Nucleus accumbens (tissue), 56 donors: ENCODE measurements at places on chromosomes 2 and 18.

DNA sequence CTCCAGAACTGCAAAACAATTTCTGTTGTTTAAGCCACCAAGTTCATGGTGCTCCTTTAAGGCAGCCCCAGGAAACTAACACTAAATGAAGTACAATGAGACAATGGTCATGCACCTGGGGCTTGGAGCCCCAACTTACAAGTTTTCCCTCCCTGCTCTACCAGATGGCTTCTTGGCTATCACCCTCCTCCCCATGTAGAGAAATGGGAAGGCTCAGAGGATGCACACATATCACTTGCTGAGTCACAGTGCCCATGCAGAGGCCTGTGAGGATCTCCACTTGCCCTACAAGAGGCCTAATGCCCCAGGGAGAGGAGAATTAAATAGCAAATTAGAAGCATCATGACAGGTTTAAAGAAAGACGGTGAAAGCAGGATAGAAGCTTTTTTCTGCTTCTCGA, 270.9 kb downstream of the TTC32 start:
- DNase-seq: no peak

GRCh38 chr2:112674229-112674628, 28.5 kb downstream of the SLC20A1 start:
- peak; percentile 3 for DNase-seq

GRCh38 chr18:63749489-63749888, 25.7 kb upstream of the SERPINB7 start:
- no peak for DNase-seq

GRCh38 chr2:136422512-136422911, 304.6 kb upstream of the CXCR4 start:
- no peak for DNase-seq

DNA sequence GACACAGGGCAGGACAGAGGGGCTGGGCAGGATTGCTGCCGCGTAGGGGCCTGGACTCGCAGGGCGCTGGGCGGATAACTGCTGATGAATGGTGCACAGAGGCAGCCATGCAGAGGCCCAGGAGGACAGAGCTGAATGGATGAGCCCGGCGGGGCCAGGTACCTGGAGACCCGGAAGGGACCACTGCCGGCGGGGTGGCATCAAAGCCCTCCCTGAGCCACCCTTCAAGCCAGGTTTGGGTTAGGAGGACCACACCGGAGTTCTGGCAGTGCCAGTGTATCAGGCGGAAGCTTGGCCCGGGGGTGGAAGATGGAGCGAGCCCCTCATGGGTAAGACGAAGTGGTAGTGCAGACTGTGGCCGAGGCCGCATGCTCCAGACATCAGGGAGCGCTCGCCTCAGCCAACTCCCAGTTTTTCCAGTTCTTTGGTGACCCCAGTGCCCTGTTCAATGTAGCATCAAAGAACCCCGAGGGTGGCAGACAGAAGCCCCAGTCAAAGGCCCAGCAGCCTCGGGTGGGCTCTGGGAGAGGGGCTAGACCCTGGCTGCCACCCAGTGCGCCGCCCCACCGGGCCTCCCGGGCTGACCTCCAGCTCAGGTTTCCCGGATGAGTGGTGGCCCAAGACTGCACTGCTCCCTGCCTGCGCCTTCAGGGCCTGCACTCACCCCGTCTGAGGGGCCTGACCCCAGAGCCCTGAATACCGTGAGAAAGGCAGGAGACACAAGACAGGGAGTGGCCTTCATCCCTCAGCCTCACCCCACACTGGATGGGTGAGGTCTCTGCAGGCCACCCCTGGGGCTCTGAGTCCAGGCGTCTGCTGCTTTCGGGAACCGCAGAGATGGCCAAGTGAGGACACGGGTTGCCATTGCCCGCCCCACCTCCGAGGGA, 50.9 kb downstream of the ACAA2 start:
- DNase-seq: no peak

DNA sequence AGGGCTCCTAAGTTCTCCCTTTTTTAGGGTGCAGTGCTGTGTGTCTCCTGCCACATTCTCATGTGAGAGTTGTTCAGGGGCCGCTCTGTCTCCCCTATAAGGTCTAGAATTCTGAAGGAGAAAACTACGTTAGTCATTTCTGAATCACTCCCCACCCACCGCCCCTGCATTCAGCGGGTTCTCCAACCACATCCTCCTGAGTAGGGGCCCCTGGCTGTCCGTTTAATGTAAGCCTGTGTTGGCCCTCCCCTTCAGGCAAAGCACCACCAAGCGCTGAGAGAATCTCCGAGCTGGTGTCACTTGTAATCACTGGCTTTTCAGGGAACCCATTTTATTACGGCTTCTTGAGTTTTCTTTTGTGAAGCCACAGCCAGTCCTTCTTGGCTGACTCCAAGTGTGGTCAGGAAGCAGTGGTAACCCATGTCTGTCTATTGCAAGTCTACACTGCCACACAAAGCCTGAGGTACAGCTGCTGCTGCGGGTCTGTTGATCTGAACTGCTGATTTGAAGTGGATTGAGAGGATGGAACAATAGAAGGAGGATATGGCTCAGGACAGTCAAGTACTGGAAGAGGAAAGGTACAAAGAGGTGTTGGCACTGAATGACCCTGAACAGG, 16.9 kb downstream of the LCT start:
- no peak for DNase-seq

- no peak for DNase-seq
These were observed 17.4 kb downstream of the CNRIP1 start for GRCh38 chr2:68302281-68302875.

GRCh38 chr2:236718207-236718992, 148.8 kb downstream of the ACKR3 start:
- DNase-seq: no peak

- no peak for DNase-seq
These were observed 57.1 kb upstream of the GPR45 start for GRCh38 chr2:105184420-105184819.

DNA sequence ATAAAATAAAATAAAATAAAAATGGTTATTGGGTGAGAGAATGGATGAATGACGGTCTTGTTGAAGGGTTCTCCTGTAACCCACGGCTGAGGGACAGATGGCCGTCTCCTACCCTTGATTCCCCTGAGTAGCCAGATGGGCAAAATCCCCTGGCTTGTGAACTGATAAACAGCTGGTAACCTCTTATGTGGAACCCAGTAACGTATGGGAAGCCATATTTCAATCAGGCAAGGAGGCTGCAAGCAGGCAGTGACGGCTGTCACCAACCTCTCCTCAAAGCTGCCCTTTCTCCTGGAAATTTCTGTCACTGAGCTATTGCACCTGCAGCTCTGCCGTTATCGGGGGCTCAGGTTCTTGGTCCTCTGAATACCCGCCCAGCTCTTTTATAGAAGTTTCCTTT, 165.3 kb upstream of the SMAD2 start:
- no peak for DNase-seq

DNA sequence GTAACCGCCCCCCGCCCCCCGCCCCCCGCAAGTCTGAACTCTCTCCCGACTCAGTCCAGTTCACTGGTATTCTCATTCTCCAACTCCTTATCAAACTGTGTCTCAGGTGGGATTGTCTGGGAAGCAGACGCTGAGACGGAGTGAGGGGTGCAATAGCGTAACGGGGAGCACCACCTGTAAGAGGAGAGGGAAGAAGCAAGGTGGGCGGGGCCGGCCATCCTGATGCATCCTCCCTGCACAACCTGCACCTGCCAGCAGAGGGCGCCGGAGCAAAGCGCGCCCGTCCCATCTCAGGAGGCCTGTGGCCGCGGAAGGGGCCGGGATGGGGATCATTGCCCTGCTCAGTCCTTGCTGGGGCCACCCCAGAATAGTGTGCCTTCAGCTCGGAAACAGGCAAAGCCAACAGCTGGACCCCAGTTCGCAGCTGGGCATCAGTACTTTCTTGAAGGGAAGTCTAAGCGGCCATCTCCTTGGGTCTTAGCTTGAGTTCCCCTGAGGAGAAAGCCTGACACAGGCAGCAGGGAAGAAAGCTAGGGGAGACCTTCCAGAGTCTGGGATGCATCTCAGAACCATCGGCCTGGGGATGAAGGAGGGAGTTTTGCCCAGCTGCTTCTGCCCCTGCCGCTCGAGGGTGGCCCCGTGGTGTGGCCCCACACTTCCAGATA, 208.0 kb downstream of the TFCP2L1 start:
- no peak for DNase-seq

GRCh38 chr18:56522816-56523215, 115.6 kb downstream of the TXNL1 start:
- DNase-seq: no peak

DNA sequence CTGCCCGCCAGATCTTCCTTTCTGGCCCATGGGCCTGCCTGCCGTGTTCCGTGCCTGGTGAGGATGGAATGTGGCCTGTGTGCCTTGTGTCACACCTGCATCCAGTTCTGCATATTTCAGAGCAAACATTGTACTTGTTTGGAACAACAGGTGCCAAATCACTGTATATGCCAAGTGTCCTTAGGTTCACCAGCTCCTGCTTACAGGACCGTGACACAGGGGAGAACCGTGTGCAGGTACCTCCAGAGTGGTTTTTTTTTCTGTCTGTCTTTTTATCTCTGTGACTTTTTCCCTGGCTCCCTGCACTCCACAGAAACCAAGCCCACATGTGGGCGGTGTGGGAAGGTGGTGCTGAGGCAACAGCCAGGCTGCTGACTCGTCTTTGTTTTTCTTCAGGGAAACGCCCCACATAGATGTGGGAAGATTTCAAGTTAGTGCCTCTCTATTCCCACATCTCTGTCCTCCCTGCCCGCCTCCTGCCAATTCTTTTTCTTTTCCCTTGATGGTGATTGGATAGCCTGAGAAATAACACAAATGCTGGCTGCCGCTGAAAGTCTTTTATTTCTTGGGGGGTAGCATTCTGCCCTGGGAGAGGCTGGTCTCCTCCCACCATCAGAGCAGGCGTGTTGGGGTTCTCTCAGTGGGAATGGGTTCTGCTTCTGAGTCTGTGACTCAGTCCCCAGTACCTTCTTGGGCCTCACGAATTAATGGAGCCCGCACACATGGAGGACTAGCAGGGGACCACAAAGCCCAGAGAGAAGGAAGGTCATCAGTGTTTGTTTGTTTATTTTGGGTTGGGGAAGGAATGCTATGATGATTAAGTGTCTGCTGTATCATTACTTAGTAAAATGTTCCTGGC, 21.4 kb downstream of the GRHL1 start:
- DNase-seq: peak; percentile 25

DNA sequence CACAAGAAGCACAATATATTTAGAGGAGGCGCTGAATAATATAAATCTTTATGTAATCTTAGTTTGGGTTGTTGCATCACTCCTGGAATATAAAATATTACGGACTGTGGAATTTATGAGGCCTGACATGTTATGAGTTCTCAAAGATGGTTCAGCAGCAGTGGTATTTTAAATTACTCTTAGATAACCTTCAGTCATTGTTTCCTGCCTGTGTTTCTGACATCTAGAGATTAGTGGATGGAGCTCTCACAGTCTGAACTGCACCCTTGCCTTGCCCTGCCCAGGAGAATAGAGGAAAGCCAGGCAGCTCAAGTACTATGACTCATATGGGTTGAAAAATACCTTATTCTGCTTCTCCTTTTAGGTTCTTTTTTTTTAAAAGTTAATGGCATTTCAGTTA, 70.0 kb downstream of the ACSL3 start:
- no peak for DNase-seq
